Activated T-cell treated with anti-CD3 and anti-CD28 coated beads, Interleukin-2, amount 50 U/mL, for 24 hours (primary cell): ENCODE measurements at places on chromosomes 5 and 9.

- no peak for DNase-seq
These were observed 9.4 kb upstream of the PRSS3 start for GRCh38 chr9:33785914-33786313.

- DNase-seq, result no peak
These were observed 15.8 kb downstream of the GALNT10 start for GRCh38 chr5:154206311-154206710.

GRCh38 chr5:964821-965220 lies 43.8 kb upstream of the NKD2 start:
- DNase-seq, result no peak

DNA sequence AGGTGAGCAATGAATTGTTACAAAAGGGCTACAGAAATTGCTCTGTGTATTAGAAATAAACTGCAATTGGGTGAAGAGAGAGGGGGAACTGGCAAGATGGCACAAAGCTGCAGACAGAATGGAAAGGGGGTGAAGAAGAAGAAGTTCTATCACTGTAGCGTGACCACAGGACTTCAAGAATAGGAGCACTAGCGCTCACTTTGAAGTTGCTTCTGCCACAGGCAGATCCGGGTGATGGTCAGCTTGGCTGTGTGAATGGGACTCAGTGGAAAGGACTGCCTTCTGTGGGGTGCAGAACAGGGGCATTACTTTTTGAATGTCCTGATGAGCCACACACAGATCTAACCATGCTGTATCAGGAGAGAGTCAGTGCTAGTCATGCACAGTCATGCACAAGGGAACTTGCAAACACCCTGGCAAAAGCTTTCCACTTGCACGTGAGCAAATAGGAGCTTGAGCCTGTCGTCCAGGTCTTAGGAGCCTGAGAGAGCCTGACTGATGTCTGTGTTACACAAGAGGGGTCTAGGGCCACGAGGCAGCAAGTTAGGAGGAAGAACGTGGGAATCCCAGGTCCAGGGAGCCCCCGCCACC lies 16.3 kb downstream of the IL5 start:
- no peak for DNase-seq

- DNase-seq, result no peak
These were observed 112.7 kb upstream of the SPRY4 start for GRCh38 chr5:142437563-142437962.

- no peak for DNase-seq
These were observed 37.9 kb downstream of the LNPEP start for GRCh38 chr5:96973532-96974401.

DNA sequence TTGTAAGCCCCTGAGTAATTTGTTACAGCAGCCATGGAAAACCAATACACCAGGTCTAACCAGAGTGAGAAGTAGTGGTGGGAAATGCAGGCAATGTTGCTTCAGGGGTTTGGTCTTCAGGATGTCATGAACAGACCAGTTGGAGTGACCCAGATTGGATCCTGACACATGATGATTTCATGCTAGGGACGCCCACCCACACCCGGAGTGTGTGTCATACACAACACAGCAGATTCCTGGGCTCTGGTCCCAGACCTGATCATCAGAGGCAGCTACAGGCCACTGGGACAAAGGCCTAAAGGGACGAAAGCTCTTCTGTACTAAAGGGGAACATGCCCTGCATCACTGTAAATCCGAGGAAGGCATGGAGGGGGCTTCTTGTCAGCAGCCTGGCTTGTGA lies 194.2 kb downstream of the NSG2 start:
- no peak for DNase-seq

DNA sequence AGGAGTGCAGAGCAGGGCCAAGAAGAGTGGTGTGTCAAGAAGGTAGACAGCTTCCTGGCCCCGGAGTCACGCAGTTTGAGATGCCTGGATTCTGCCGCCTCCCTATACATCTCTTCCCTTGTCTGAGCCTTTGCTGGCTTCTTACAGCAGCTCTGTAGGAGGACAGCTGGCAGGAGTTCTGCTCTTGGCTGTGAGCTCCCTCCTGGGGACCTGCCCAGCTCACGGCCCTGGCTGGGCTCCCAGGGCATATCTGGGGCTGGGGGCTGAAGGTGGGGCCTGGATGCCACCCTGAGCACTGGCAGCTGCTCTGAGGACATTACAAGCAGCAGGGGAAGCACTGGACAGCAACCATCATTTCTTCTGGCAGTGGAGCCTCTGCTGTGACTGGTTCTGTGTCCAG lies 786 bp upstream of the TSSK1B start:
- DNase-seq, result no peak

DNA sequence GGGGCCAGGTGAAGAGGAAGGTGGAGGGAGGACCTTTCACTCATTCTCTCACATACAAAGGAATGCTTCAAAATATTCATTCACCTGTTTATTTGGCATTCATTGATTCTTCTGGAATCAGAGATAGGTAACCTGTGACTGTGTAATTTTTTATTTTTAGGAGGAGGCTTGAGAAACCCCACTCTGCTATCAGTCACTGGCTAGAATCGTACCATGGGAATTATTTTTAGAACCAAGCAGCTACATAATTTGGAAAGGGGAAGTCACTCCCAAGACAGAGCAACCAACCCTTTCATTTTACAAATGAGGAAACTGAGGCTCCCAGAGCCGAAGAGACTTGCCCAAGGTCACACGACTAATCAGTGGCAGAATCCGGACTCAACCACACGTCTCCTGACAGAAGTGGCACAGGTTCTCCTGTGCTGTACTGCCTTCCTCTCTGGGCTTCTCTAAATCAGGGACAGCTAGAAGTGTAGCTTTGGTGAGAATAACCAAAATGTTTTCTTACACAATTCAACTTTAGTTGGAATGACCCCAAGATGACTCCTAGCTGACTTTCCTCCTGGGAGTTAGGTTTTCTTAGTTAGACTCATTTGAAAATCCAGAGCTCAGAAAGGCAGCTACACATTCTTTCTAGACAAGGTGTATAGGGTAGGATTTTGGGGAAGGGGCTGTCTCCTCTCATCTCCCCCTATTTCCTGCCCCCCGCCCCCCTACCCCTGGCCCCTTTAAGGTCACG lies 264.3 kb upstream of the PANK3 start:
- DNase-seq, result no peak

- DNase-seq, result no peak
These were observed 57.9 kb downstream of the DIAPH1 start for GRCh38 chr5:141560725-141561483.

- no peak for DNase-seq
These were observed 576.7 kb upstream of the ZNF462 start for GRCh38 chr9:106286249-106286648.

GRCh38 chr9:116468793-116469527 lies 218.1 kb upstream of the TRIM32 start:
- DNase-seq, result no peak
